Endodermal cell (in vitro differentiated cells): ENCODE measurements at places on chromosomes 12 and 14. TPM values are rescaled to one million over a fixed set of nuclear protein-coding genes. Genes with fewer than 3 reads are reported as not detected.

Gene PTGDR
- total RNA-seq: 0.09 TPM in 1 of 2 replicates, not detected in the other

Gene SYNDIG1L
- 2.7 to 4.8 TPM (median 4.1 TPM) in 3 replicates for total RNA-seq

Gene RNASE7
- total RNA-seq: not detected in 2 replicates

Gene RNASE3
- total RNA-seq: not detected in 2 replicates

Gene TROAP
- total RNA-seq: 43.1 to 91.2 TPM (median 87.4 TPM) in 3 replicates

Gene RPL10L
- not detected in 3 replicates for total RNA-seq
